Activated T-helper 9 cell treated with anti-CD3 and anti-CD28 coated beads, Interleukin-2, amount 50 U/mL, for 16 hours (primary cell): ENCODE measurements at places on chromosomes 12 and 14.

DNA sequence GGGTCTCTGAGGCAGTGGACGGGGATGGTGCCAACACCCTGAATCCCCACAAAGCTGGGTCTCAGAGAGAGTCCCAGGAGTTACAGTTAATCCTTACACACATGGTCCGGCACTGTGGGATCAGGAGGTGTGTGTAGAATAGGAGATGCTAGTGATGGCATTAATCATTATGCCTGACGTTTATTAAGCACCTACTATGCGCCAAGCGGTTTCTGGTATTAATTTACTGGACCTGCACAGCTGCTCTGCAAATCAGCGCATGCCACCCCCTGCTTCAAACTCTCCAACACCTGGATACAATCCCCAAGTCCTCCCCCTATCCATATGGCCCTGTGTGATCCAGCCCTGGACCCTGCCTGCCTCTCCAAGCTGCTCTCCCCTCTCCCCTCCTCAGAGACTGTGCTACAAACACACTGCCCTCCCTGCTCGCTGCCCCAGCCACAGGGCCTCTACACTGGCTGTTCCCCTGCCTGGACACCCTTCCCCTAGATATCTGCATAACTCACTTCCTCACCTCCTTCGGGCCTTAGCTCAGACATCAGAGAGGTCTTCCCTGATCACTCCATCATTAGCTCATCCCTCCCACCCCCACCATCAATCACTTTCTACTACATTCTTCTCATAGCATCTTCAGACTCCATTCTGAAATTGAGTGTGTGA is 86.0 kb downstream of the RFLNA start:
- DNase-seq: no peak

DNA sequence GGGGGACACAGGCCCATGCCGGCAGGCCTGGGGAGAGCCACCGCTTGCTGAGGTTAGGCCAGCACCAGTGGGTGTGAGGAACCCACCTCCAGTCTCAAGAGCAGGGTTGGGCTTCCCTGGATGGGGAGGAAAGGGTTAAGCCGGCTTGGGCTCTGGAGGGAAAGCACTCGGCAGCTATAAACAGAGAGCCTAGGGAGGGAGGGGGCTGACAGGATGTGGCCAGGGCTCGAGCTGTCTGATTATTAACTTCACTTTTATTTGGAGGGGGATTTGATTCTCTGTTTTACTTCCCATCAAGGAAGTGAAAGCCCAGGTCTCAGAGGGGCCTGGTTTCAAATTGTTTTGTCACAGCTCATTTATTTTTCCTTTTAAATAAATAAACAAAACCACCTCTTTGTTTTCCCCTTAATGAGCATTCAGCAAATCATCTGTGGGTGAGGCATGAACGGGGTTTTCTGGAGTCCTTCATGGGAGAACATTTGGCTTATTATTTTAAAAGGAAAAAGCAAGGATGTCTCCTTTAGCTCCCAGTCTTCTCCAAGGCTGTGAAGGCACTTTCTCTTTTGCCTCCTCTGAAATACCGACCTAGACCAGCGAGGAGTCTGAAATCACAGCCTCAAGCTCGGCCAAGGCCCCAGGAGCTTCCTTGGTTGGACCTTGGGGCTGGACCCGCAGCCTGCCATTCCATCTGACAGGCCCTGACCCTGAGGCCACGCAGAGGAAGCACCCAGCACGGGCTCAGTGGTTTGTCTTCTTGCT is 21.9 kb upstream of the ZFP36L1 start:
- no peak for DNase-seq

- DNase-seq: no peak
Measured at GRCh38 chr14:100678469-100678828, 48.2 kb upstream of the DLK1 start.

GRCh38 chr14:101635749-101636560 is 74.7 kb downstream of the DIO3 start:
- DNase-seq: no peak

DNA sequence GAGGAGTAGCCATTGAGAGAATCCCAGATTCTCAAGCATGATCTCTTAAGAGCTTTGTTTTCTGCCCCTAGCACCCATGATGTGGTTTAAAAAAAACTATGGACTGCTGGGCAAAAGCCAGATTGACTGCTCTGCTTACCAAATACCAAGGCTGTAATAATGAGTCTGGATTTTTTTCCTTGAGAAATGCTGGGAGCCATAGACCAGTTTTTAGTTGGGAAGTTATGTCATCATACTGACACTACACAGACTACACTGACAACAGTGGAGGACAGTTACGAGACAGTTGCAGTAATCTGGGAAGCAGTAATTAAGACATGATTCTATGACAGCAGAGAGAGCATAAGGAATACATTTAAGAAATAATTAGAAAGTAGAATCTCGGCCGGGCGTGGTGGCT is 35.8 kb downstream of the SPATA7 start:
- DNase-seq: no peak

- DNase-seq: peak; percentile 13
Measured at GRCh38 chr12:109927622-109928021, 27.5 kb downstream of the TCHP start.

DNA sequence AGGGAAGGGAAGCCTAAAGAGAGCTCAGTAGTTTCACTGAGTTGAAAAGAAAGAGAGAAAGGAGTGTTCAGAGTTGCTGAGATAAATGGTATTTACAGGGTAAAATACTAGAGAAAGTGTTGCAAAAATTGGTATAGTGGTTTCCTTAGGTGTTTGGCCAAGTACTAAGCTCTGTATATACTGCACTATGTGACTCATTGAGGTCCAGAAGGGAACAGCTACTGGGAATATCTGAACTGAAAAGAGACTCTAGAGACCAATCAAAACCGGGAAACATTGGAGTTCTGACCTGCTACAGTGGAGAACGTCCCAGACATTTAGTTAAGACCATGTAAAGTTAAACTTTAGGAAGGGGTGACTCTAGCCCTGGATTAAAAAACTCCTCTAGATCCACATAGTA is 42.7 kb upstream of the ALX1 start:
- DNase-seq: no peak

- DNase-seq: no peak
Measured at GRCh38 chr14:82778601-82779000, 1244.9 kb upstream of the SEL1L start.

DNA sequence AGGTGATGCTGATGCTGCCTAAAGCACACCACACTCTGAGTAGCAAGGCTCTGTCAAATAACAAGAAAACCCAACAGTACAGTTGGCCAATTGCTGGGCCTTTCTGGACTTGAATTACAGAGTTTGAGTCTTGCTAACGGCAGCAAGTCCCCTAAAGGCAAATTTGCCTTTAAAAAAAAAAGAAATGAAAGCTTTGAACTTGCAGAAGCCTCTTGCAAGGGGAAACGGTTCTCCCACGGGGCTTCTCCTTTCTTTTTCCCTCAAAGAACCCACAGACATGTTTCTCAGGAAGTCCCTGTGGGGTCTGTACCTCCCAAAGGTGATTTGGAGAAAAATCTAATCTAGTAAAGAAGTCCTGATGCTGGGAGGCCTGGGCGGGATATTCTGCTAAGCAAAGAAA is 191.3 kb upstream of the MYL2 start:
- no peak for DNase-seq

- DNase-seq: no peak
Measured at GRCh38 chr14:51228890-51229289, 11.2 kb upstream of the TMX1 start.

DNA sequence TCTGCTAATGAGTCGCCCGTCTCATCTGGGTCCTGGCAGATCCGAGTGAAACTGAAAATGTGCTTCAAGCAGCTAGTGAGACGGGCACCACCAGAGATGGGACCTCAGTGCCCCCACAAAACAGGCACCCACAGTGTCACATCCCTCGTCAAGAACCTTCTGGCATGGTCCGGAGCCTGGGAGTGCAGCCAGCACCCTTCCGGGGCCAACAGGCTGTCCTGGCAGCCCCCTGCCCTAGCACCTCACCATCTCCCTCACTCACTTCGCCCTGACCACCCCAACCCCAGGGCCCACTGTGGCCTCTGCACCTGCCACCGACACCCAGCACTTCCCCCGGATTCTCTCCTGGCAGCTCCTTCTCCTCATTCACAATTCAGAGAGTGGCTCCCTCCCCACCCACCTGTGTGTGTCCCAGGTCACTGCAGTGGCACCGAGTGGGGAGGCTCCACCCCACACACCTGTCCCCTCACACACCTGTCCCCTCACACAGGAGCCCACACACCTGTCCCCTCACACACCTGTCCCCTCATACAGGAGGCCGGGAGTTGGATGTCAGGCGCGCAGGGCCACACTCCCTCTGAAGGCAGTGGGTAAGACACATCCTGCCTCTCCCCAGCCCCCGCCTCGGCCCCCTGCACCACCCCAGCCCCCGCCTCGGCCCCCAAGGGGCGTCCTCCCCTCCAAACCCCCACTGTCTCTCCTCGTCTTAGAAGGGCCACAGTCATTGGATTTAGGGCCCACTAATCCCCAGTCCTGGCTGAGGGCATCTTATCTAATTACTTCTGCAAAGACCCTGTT is 7.9 kb downstream of the GALNT9 start:
- DNase-seq: no peak

DNA sequence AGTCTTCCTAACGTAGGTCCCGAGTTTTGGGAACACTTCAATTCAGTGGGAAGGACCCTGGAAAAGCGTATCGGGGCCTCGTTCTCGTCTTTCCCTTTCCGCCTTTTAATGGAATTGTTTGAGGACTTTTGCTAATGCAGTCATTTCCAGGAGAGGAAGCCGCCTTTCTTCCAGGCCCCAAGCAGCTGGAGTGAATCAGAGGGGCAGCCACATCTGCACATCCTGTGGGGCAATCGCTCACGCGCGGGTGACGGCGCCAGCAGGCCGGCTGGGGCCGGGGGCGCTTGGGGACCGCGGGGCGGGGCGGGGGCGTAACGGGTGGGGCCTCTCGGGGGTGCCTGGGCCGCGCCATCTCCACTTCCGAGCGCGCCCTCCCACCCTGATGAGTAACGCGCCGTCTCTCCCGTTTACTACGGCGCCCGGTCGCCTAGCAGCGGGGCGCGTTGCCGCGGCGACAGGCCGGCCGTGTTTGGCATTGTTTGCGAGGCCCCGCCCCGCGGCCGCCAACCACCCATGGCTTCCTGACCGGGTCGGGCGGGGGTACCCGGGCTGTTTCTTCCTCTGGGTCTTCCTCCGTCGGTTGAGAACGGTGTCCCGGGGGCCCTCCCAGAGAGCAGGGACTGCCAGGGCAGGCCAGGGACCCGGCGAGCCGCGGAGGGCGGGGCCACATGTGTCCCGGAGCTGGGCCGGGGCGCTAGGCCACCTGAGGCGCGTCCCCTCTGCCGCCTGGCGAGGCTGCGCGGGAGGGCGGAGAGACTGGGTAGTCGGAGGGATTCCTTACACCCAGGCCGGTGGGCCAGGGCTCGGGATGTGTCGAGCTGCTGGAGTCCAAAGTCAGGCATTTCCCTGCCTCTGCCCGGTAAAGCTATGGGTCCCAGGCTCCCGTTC is 2.3 kb downstream of the GSG1 start:
- DNase-seq: peak; percentile 90

DNA sequence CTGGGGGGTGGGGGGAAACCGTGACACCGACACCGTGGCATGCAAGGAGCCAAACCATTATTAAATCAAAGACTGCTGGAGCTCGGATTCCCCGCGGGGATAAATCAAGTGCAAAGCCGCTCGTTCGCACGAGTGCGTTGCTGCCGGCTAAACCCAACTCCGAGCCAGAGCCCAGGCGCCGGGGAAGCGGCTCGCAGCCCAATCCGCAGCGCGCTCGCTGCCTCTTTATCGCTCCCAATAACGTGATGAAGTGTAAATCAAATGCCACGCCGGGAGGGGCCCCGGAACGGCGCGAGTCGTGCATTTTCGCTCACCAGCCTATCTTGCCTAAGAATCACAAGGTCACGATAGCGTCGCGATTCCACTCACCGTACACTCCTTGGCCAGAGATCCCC is 1.3 kb downstream of the MDGA2 start:
- DNase-seq: no peak

DNA sequence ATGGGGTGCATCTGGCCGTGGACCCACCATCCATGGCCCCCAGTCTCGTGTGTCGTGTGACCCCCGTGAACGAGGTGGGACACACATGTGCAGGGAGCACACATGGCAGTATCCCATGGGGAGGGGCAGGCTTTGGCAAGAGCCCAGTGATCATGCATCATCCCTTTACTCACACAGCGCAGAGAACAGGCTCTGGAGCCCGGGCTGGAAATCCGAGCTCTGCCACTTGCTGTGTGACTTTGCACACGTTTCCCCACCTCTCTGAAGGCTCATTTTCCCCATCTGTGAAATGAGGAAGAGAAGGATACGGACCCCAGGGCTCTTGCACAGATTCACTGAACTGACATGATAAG is 119.9 kb downstream of the PHETA1 start:
- DNase-seq: no peak

DNA sequence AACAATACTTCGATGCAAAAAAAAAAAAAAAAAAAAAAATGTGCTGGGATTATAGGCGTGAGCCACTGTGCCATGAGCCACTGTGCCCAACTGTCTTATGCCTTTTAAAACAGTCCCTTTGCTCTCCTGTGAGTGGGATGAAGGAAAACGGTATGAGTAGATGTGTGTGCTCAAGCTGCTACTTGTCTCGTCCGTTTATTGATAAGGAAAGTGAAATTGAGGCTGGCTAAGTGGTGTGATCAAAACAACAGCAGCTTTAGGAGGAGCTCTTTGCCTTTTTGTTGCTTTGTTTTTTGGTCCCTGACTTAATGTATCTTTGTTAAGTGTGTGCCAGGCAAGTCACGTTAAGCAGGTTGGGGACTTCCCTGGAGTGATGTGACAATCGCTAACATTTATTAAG is 275.9 kb downstream of the TMEM132C start:
- DNase-seq: no peak

GRCh38 chr12:113097716-113098440 is 37.7 kb downstream of the RASAL1 start:
- DNase-seq: no peak

DNA sequence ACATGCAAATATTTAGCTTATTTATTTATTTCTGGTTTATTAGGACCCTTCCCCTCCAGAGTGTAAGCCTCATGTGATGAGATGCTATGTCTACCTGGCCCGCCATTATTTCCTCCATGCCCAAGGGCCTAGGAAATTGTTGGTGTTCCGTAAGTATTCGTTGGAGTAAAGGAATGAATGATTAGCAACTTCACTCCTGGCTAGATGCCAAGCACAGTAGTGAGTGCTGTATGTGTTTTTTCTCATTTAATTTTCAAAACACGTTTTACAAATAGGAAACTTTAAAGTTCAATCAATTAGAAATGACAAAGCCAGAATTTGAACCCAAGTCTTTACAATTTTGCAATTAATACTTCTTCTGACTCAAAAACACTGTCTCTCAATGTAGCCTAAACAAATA is 253.8 kb downstream of the BCAT1 start:
- DNase-seq: no peak

GRCh38 chr12:58424735-58425392 is 483.5 kb downstream of the ATP23 start:
- no peak for DNase-seq
